CD4-positive, alpha-beta T cell treated with Interleukin-17A for 1 hour (primary cell): ENCODE measurements at places on chromosomes 3 and 15.

DNA sequence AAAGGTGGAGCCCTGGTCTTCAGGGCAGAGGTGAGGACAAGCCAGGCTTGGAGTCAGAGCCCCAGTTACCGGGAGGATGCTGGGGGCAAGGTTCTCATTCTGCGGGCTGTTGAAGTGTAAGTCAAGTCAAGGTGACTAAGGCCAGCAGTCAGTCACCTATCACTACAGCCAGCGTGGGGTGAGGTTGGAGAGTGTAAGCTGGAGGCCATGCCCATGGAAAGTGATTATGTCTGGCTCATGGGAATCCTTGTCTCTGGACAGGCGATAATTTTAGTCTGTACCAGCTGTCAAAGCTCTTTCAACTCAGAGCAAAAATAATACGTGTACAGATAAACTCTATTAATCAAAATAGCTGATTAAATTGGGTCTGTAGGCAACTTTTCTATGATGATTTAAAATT is 143.1 kb downstream of the NR2F2 start:
- no peak for DNase-seq

- no peak for DNase-seq
These were observed 6.8 kb downstream of the PEAK1 start for GRCh38 chr15:77412972-77413698.

DNA sequence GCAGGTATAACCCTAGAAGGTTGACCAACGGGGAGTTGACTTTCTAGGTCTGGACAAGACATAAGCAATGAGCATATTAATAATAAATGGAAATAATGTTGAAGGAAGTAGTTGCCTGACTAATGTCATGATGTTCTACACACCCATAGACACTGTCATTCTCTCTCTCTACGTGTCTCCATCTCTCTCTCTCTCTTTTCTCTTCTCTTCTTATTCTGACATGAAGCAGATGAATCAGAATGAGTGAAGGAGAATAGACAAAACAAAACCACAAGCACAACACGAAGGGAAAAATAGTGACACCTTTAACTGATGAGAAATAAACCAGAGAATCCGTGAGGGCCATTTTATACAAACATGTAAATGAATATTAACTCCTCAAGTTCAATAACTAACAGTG is 26.7 kb upstream of the CCDC80 start:
- no peak for DNase-seq

- no peak for DNase-seq
These were observed 4.3 kb upstream of the OR5H6 start for GRCh38 chr3:98259707-98260106.

GRCh38 chr3:136586580-136586979 is 165.6 kb downstream of the STAG1 start:
- DNase-seq: no peak
